Adrenal gland (tissue), 19 donors: ENCODE measurements at places on chromosomes 12 and 14. TPM values are rescaled to one million over a fixed set of nuclear protein-coding genes. Genes with fewer than 3 reads are reported as not detected.
A peak's percentile ranks its signal among the peaks of the same experiment; 100 is the strongest.

DNA sequence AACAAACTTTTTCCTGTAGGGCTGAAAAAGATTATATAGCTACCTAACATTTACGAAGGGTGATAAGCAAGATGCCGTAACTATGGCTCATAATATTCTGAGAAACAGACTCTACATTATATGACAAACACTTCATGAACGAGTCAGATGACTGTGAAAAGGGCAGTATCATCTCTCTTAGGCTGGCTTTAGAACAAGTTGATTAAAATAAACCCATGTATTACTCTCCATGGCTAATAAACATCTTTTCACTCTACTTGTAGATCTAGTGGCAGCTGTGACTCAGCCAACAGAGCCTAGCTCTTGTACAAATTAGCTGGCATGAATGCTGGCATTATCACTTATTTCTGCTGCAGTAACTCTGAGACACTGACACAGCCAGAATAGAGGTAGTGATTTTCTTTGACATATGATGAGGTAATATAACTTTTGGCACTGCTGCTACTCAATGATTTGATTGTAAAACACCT is 47.1 kb downstream of the SLC2A13 start:
- no peak for DNase-seq

- peak; percentile 72 for DNase-seq
Measured at GRCh38 chr14:70045844-70046535, 142.8 kb downstream of the SLC8A3 start.

- DNase-seq: no peak
Measured at GRCh38 chr14:99075061-99075460, 196.9 kb downstream of the BCL11B start.

DNA sequence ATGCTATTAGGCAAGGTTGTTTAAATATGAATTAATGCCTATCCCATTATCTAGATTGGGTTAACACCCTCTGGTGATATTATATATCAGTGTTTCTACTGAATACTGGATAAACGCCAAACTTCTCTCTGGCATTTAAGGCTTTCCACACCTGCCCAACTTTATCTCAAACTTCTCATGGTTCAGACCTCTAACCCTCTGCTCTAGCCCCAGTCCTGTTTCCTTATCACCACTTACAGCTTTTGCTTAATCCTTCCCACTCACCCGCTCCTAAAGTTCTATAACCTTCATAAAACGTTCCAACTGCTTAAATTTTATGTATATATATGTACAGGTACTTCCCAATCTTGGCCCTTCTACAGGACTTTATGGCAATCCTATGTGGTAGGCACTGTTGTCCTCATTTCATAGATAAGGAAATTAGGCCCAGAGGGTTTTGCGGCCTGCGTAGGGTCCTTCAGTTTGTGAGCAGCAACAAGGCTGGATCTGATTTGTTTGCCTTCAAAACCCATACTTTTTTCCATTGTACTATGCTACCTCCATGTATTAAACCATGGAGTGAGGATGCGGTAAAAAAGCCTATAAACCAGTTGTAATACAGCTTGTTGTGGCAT is 1.2 kb downstream of the LPCAT3 start:
- DNase-seq: no peak

GRCh38 chr14:104200106-104200505 is 61.7 kb downstream of the KIF26A start:
- DNase-seq: no peak

- DNase-seq: no peak
Measured at GRCh38 chr12:26800347-26800746, 32.6 kb downstream of the ITPR2 start.

DNA sequence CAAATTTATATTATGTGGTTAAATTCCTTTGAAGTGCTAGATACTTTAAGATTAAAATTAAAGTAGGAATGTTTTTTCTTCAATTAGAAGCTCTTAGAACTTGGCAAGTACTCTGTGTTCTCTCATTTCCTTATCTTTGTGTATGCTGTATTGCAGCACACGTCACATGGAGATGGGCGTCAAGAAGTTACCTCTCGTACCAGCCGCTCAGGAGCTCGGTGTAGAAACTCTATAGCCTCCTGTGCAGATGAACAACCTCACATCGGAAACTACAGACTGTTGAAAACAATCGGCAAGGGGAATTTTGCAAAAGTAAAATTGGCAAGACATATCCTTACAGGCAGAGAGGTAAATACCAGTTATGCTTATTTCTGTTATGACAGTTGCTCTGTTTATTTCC is 19.7 kb downstream of the MARK3 start:
- DNase-seq: peak; percentile 48

GRCh38 chr14:95494456-95494855 is 22.0 kb downstream of the SYNE3 start:
- no peak for DNase-seq

- no peak for DNase-seq
Measured at GRCh38 chr12:69948851-69949250, 123.8 kb downstream of the MYRFL start.

- DNase-seq: no peak
Measured at GRCh38 chr14:34568803-34569202, 29.3 kb upstream of the EAPP start.

DNA sequence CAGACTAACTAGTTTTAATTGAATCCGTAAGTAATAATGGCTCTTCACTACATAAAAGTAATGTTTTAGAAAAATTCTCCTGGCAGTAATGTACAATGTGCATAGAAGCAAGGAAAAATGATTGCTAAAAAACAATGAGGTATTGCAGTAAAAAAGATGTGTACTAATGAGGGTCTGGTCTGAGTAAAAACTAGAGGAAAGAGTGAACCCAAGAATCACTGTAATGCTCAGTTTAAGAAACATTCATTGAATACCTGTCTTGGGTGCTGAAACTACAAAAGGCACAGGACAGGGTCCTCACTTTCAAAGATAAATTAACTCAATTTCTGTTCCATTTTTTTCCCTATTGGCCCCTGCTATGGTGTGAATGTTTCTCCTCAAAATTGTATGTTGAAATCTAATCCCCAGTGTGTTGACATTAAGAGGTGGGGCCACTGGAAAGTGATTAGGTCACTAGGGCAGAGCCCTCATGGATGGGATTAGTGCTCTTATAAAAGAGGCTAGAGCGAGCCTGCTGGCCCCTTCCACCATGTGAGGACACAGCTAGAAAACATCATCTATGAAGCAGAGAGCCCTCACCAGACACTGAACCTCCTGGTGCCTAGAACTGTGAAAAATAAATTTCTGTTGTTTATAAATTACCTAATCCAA is 51.6 kb downstream of the RPS6KA5 start:
- DNase-seq: no peak

GRCh38 chr12:16036073-16036472 is 124.9 kb downstream of the DERA start:
- DNase-seq: no peak

DNA sequence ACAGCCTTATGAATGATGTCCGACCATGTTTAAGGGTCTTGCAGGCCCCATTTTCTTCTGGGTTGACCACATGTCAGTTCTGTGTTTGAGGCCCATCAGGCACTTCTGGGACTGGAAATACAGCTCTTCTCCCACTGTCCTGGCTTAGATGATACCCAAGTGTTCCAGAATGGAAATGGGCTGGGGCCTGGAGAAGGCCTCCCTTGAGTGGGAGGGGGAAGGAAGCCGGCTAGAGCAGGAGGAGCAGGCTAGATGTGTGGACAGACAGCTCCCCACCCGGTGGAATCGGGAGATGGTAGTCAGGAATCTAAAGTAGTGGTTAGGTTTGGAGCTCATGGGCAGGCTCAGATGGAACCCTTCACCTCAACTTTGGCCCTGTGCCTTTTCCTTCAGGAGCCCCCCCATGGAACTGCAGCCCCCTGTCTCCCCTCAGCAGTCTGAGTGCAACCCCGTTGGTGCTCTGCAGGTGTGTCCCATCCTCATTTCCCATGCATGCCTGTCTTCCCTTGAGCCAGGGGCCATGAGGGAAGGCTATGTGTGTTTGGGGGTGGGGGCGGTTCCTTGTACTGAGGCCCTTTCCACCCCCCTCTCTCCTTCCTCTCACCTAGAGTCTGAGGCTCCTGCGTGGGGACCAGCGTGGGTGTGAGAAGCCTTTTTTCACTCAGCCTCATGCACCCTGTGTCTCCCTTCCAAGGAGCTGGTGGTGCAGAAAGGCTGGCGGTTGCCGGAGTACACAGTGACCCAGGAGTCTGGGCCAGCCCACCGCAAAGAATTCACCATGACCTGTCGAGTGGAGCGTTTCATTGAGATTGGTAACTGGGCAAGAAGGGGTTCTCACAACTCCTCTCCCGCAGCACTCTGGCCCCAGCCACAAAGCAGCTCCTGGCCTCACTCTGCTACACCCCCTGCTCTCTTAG is 3.0 kb downstream of the NPFF start:
- no peak for DNase-seq

DNA sequence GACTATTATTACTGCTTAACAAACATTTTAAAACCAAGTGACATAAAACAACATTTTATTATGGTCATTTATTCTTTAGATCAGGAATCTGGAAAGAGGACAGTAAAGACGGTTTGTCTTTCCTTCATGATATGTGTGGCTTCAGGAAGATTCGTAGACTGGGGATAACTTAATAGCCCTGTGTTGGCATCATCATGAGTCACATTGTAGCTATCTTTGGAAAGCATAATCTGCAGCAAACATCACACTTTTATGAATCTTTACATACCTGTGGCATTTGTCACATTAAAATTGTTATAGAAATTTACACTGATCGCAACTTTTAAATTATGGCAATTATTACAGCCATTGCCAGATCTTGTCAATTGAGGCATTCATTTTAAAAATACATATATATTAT is 397.1 kb downstream of the NOVA1 start:
- no peak for DNase-seq

DNA sequence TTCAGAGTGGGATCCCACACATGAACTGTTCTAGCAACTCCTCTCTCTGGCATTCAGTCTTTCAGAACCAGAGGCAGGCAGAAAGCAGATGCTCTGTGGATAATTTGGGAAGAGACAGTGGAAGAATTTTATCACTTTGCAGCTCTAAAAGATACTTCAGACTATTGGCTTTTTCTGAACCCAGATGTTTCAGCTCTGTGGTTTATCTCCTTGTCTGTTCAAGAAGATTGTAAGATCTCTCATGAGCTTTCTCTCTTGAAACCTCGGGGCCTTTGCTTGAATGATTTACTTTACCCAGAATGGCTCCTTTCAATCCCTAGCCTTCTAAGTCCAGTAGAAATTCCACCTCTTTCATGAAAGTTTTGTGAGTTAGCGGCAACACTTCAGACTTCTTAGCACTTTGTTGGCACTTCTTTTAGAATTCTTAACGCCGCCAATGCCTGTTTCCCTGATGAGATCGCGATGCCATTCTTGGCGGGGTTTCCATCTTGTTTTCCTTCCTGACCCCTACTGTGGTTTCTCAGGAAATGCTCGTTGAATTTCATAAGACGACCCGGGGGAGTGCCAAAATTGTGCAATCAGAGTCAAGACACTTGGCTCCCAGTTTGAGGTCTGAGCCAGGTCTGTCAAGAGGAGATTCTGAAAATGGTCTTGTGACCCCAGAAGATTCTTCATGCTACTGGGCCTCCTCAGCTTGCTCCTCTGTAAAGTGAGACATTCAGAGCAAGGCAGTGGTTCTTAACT is 107.0 kb upstream of the PRICKLE1 start:
- DNase-seq: peak; percentile 50

DNA sequence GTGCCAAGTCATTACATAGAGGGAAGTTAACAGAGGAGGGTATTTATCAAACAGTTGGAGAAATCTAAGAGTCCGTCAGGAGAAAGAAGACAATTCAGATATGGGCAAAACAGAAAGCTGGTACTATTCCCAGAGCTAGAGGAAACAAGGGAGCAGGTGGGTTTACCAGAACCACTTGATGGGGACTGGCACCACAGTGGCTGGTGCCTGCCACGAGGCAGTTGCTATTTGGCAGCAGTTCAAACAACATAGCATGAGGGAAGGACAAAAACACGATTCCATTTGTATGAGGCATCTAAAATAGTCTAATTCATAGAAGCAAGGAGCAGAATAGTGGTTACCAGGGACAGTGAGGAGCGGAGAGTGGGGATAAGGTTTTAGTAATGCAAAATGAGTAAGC is 24.6 kb upstream of the KLRD1 start:
- DNase-seq: no peak

- DNase-seq: peak; percentile 44
Measured at GRCh38 chr12:31897781-31898503, 61.3 kb upstream of the RESF1 start.

The ACVRL1 gene
- 59.3 TPM for total RNA-seq

The TRIAP1 gene
- 8.2 TPM for total RNA-seq

The NAV3 gene
- total RNA-seq: 5.0 TPM

The GLIPR1L2 gene
- total RNA-seq: 0.95 TPM

The TUNAR gene
- total RNA-seq: not detected

The AQP6 gene
- total RNA-seq: not detected

The FAM186B gene
- 2.2 TPM for total RNA-seq

The ERP27 gene
- 1.9 TPM for total RNA-seq

The BEST3 gene
- 1.1 TPM for total RNA-seq

The CFAP54 gene
- total RNA-seq: 0.53 TPM

The SLC10A1 gene
- total RNA-seq: not detected

The TMEM119 gene
- 4.8 TPM for total RNA-seq

The BEGAIN gene
- 9.4 TPM for total RNA-seq

The ELK3 gene
- total RNA-seq: 21.5 TPM

The TBX5 gene
- not detected for total RNA-seq
